ENCODE measurements at places on chromosomes 4 and X.

DNA sequence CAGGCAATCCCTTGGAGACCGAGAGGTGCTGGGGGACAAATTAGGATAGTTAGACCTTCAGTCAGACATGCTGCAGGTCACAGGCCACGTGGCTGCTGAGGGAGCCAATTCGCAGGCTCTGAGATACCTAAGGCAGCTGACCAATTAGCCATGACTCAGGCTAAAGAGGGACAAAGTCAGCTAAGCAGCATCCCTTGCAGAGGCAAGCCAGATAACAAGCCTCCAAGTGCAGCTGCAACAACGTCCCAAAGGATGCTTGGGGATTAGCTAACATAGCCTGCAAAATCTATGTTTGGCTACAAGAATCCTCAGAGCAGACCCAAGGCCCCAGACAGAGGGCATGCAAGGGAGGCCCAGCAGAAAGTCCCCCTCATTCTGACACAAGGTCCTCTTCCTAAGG, 93.5 kb downstream of the SEL1L3 start:
- no peak for DNase-seq

- no peak for DNase-seq
These were observed 2.6 kb downstream of the AMER1 start for GRCh38 chrX:64202808-64203325.

DNA sequence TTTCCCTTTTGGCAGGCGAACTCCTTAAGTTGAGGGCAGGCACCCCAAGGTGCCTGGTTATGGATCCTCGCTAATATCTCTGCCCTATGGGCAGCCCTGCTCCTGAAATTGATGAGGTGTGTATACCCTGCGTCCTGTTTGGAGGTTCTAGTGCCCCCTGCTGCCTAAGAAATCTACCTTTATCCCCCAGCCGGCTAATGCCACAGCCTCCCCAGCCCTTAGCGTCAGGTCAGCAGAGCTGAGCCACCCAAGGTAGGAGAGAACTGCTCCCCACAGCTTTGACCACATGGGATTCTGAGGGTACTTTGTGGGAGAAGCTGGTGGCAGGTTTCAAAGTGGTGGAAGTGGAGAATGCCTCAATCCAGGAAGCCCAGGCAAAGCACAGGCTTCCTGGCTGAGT, 50.8 kb downstream of the ANAPC4 start:
- DNase-seq = no peak

DNA sequence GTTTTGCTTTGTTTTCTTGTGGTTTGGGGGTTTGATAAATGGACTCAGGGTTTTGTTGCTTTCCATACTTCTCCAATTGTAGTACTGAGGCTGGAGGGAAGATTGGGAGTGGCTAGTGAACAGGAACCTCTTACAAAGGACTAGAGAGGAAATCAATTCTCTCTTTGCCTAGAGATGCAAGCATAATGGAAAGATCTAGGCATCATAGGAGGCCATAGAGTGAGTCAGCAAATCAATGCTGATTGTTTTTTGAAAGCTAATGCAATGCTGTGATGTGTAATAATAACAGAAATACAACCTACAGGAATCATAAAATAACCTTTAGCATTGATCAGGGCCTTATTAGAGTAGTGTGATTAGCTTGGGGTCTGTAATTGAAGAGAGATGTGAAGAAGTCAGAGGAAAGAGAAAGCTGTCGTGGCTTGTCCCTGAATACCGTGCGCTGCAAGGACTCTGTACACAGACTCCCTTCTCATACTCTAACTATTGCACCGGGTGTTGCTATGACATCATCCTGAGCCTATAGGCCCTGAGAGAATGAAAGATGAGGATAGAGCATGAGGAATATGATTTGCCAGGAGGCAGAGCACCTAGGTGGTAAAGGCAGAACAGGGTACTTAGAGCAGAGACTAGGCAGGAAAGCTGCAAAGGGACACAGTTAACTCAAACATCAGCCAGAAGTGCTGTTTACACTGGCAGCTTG, 29.3 kb upstream of the GPR101 start:
- no peak for DNase-seq

- peak; percentile 61 for DNase-seq
These were observed 173.0 kb upstream of the PCDH18 start for GRCh38 chr4:137705171-137705783.

GRCh38 chrX:41984628-41985027, 61.3 kb upstream of the CASK start:
- no peak for DNase-seq

DNA sequence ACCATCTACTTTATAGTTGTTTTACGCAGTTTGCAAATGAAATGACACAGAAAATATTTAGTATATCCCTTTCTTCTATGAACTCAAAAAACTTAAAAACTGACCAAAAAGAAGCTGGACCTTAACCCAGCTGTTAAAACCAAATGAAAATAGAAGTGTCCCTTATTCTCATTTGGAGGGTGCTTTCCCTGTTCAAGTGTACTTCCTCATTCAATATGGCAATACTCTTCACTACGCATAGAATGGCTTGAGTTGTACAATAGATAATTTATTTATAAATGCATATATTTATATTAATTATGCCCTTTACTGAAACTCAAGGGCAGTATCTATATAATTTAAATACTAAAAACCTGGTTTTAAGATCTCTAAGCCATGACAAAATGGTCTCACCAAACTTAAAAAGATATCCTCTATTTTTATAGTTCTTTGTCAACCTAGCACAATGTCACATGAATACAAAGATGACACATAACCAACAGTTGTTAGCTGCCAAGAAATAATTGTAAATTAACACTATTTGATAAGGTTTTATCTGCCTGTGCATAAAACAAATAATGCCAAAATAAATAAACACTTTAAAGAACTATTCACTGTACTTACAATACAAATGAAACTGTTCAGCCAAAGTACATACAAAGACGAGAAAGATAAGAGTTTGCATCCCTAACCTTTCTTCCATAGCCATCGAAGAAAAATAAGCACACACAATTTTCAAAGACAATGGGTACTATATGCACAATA, 25.2 kb downstream of the YTHDC1 start:
- DNase-seq = no peak

DNA sequence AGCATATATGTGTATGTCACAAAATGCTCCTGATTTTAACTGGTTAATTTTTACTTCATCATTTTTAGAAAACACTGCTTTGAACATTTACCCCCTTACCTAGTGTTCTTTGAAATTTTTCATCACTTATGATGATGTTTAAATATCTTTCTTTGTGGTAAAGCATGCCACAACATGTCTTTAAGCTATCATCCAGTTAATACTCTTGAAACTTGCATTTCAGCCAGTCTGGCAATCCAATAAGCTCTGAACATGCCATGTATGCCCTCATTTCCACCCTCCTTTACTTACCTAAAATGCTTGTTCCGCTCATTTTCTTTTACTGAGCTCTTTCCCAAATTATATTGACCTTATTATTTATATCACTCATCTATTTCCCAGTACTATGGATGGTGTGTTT, 581.2 kb downstream of the RAPGEF2 start:
- DNase-seq = no peak

GRCh38 chr4:17773135-17773698, 8.2 kb downstream of the FAM184B start:
- no peak for DNase-seq

DNA sequence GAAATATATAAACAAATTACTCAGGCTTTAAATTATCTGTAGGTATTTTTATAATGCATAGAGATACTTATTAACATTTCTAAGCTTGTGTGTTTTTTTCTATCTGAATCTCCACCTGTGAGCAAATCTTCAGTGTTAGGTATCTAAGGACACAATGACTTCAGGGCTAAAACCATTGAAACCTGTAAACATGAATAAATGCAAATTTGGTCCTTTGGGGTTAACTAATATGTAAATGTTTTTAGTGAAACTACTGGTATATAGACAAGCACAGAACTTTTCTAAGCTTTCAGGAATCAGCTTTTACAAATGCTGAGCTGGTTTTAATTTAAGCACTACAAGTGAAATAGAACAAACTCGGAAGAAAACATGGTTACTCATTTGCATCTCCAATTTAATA, 147.9 kb downstream of the FBXO8 start:
- no peak for DNase-seq

GRCh38 chr4:119016636-119017035, 119.0 kb upstream of the MYOZ2 start:
- DNase-seq = no peak

DNA sequence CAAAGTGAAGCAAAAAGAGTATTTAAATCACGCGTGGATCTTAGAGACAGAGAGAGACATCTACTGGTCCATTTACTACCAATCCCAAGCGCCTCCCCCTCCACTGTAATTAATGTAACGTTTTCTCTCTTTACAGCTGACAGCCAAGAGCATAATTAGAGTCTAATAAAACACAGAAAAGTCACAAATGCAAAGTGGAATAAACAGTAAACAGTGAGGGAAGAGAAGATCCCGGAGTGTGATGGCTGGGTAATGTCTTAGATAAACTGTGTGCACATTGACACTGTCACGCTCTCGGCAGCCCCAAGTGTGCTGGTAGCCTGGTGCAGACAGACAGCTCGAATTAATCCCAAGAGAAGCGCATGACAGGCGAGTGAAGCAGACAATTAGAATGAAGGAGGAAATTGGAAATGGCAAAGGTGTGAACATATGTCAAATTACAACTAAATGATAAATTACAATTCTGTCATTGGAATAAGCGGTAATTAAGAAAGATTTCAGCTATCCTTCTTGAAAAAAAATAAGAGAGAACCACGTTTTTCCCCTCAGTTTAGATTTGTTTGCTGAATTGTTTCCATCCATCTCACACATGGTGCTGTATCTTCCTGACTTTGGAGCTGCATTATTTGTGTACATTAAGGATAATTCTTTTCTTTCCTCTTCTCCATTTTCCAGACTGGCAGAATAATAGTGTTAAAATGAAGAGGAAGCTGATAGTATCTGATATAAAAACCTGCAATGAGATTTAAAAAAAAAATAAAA, 100.1 kb downstream of the CXXC4 start:
- DNase-seq = no peak

DNA sequence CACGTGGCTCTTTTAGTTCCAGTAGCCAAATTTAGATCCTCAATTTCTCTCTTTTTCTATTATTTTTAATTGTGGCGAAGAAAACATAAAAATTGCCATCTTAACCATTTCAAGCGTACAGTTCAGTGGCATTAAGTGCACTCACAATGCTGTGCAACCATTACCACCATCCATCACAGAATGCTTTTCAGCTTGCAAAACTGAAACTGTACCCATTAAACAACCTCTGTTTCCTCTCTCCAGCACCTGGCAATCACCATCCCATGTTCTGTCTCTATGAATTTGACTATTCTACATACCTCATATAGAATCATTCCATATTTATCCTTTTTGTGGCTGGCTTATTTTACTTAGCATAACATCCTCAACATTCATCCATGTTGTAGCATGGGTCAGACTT, 74.9 kb downstream of the METTL14 start:
- no peak for DNase-seq

DNA sequence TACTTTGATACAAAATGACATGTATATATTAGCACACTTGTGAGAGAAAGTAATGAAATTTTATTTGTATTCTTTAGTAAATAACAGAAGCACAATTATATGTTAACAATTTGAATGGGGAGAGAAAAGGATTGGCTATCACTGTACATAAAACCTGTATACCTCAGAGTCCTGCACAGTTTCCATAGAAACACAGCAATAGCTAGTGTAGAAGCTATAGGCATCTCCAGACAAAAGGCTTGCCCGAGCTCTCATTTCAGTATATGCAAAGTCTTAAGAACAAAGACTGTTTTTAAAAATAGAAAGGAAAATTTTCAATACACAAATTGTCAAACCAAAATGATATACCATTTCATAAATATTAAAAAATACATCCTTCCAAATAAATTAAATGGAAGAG, 38.5 kb downstream of the GPM6A start:
- DNase-seq = no peak

- DNase-seq = no peak
These were observed at the start of gene XK for GRCh38 chrX:37685381-37686359. Gene XK (plus strand): TSS chrX:37685791. CDS start chrX:37685962, 171 bp downstream.

GRCh38 chr4:165394275-165394674, 15.5 kb downstream of the CPE start:
- DNase-seq = no peak

DNA sequence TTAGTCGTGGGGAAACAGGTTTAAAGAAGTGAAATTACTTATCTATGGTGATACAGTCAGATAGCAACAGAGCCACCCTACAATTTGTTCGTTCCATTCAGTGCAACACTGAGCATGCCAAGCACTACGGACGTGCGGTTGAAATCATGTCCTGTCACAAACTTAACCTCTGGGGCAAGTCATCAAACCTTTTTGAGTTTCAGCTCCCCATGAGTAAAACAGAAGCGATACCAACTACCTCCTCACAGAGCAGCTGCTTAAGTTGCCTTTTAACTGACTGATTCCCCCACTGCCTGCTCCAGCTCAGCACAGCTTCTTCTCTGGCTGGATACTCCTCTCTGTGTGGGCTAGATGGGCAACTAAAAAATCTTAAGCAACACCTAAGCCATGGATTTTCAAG, 36.0 kb downstream of the LHFPL1 start:
- no peak for DNase-seq

- no peak for DNase-seq
These were observed 219.9 kb downstream of the BCOR start for GRCh38 chrX:39877905-39878304.

GRCh38 chrX:23333842-23334520, 668 bp upstream of the PTCHD1 start:
- DNase-seq = no peak

DNA sequence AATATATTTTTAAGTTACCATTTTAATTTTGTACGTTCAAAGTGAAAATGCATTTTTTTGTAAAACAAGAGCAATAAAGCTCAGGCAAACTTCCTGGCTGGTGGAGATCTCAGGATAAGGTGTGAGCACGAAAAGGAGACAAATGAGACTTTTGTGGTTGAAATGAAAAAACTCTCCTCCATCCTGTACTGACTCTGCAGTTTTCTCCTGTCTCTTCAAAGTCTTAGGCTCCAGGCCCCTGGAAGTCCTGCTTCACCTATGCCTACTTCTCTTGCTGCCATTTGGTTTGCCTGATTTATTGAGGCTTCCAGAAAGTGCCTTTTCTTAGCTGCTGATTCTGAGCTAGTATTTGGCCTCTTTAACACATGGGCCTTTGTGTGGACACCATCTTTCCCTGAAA, 77.7 kb downstream of the MAML3 start:
- no peak for DNase-seq

- DNase-seq = no peak
These were observed 2.7 kb upstream of the NKX6-1 start for GRCh38 chr4:84501721-84502267.

DNA sequence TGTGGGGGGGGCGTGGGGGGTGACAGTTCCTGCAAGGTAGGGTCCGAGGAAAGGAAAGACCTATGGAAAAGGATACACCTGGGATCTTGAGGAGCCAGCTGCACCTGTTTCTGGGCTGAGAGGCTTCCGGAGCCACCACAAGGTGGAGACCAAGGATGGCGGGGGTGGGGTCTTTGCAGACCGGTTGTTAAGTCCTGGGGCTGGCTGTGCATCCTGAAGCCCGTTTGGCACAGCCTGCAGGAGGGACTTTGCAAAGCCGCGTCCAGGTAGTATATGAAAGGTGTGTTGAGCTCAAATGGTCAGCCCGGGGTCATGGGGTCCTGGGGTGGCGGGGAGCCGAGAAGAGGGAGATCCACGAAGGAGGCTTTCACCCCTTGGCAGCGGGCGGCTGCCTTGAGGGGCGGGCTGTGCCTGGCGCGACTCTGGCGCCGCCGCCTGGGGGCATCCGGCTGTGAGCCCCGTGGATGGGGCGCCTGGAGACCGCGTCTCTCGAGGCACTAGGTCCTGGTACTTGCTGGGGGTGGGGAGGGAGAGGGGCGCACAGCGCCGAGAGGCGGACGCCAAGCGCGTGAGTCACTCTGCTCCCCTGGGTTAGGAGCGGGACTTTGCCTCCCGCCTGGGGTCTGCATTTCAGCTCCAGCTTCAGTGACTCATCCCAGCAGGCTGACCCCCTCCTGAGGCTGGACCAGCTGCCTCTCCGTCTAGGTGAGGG, 58.2 kb upstream of the DYNLT3 start:
- no peak for DNase-seq

Measured in HL-60 (cell line).